Stomach (tissue), 19 donors: ENCODE measurements at places on chromosomes 2 and 18. TPM values are rescaled to one million over a fixed set of nuclear protein-coding genes. Genes with fewer than 3 reads are reported as not detected.

Gene C2orf15
- 3.4 TPM for polyA plus RNA-seq

Gene SKOR2
- polyA plus RNA-seq, result not detected

Gene LPIN1
- polyA plus RNA-seq, result 7.3 TPM

Gene IL18RAP
- polyA plus RNA-seq, result 0.50 TPM

Gene HSBP1L1
- 51.6 TPM for polyA plus RNA-seq

Gene GLI2
- polyA plus RNA-seq, result 0.61 TPM

Gene CD226
- polyA plus RNA-seq, result 0.23 TPM

Gene EFEMP1
- 18.4 TPM for polyA plus RNA-seq

Gene TEX44
- polyA plus RNA-seq, result not detected

Gene PSMD1
- 47.4 TPM for polyA plus RNA-seq

Gene GALR1
- not detected for polyA plus RNA-seq

Gene CPO
- polyA plus RNA-seq, result not detected

Gene SERPINB5
- polyA plus RNA-seq, result 27.1 TPM

Gene RGPD4
- not detected for polyA plus RNA-seq

Gene ARPC2
- 188 TPM for polyA plus RNA-seq

Gene DCDC2C
- polyA plus RNA-seq, result not detected

Gene TBC1D8
- 22.0 TPM for polyA plus RNA-seq

Gene IWS1
- 20.7 TPM for polyA plus RNA-seq

Gene SLC5A7
- 0.18 TPM for polyA plus RNA-seq

Gene MC4R
- not detected for polyA plus RNA-seq

Gene FNDC4
- polyA plus RNA-seq, result 10.1 TPM

Gene ALPP
- not detected for polyA plus RNA-seq

Gene TLX2
- polyA plus RNA-seq, result not detected

Gene CYP27C1
- 0.50 TPM for polyA plus RNA-seq

Gene SMPD4
- polyA plus RNA-seq, result 16.2 TPM

Gene ITGB6
- polyA plus RNA-seq, result 10.3 TPM

Gene QPCT
- 3.7 TPM for polyA plus RNA-seq

Gene NETO1
- 0.33 TPM for polyA plus RNA-seq

Gene KIF5C
- 1.1 TPM for polyA plus RNA-seq

Gene FAM117B
- 2.1 TPM for polyA plus RNA-seq

Gene HAAO
- 22.8 TPM for polyA plus RNA-seq

Gene SERPINB11
- polyA plus RNA-seq, result 2.7 TPM

Gene CROCC2
- not detected for polyA plus RNA-seq

Gene AKAIN1
- not detected for polyA plus RNA-seq

Gene PRSS56
- not detected for polyA plus RNA-seq

Gene MALL
- polyA plus RNA-seq, result 2.7 TPM

Gene POTEI
- not detected for polyA plus RNA-seq

Gene COPS7B
- polyA plus RNA-seq, result 20.0 TPM

Gene RAD51AP2
- polyA plus RNA-seq, result 0.20 TPM

Gene FAM237A
- polyA plus RNA-seq, result not detected

Gene C2orf92
- polyA plus RNA-seq, result 7.8 TPM

Gene RAPH1
- 3.5 TPM for polyA plus RNA-seq

Gene BMP10
- polyA plus RNA-seq, result not detected

Gene CCDC148
- polyA plus RNA-seq, result not detected

Gene SLC11A1
- polyA plus RNA-seq, result 4.7 TPM

Gene DSEL
- polyA plus RNA-seq, result 0.78 TPM

Gene GPD2
- polyA plus RNA-seq, result 6.2 TPM

Gene CPSF3
- 12.4 TPM for polyA plus RNA-seq

Gene ANO7
- polyA plus RNA-seq, result 2.0 TPM
